ENCODE measurements at places on chromosomes 13 and 19.

GRCh38 chr13:54742984-54743383 lies 1714.4 kb downstream of the OLFM4 start:
- DNase-seq: no peak

- no peak for DNase-seq
Observed at GRCh38 chr19:6587093-6587820, 3.7 kb downstream of the CD70 start.

GRCh38 chr13:63737418-63737817 lies 2321.8 kb upstream of the PCDH20 start:
- no peak for DNase-seq

- no peak for DNase-seq
Observed at GRCh38 chr19:34165295-34165738, 7.0 kb upstream of the LSM14A start.

- no peak for DNase-seq
Observed at GRCh38 chr19:41923045-41923788, 5.0 kb downstream of the ERFL start.

DNA sequence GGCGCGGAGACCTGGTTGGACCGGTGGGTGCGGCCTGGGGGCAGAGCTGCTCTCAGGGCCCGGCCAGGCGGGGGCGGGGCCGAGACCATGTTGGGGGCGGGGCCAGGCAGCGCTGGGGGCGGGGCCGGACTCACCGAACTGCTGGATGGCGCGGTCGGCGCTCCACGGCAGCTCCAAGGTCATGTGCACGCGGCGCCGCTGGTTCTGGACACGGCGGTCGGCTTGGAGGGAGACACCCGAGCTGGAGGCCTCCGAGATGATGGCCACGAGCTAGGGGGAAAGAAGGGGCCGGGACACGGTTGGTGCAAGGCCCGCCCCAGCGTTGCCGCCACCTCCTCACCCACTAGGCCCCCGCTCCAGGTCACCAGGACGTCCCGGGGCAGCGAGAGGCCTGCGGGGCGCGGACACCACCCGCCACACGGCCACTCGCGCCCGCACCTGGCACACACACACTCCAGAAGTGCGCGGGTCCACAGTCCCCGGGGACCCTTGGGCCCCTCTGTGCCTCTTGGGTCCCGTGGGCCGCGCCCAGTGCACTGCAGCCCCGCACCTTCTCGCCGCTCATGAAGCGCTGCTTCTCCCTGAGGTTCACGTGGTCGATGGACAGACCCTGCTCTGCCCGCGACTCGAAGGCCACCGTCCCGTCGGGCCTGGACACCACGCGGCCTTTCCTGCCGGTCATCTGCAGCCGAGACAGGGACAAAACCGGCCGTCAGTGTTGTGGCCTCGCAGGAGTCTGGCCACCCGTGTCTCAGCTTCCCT lies 8.7 kb downstream of the GPX4 start:
- DNase-seq: no peak

- DNase-seq: no peak
Observed at GRCh38 chr19:45040059-45040771, 1.4 kb downstream of the CLASRP start.

DNA sequence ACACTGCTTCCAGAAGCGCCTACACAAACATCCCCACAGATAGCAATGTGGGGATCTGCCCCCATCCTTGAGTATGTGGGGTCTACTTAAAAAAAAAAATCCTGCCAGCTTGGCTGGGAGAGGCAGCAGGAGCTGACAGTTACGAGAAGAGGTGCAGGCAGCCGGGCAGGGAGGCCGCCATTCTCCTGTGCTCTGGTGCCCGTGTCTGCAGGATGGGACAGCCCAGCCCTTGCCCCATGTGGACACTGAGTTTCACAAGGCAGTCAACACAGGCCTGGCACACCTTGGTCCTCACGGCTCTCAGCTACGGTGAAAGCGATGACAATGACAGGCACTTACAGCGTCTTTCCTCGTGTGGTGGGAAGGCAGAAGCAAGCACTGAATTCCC lies 24.0 kb downstream of the MPND start:
- no peak for DNase-seq

GRCh38 chr13:21526707-21527540 lies 67.8 kb upstream of the ZDHHC20 start:
- no peak for DNase-seq

DNA sequence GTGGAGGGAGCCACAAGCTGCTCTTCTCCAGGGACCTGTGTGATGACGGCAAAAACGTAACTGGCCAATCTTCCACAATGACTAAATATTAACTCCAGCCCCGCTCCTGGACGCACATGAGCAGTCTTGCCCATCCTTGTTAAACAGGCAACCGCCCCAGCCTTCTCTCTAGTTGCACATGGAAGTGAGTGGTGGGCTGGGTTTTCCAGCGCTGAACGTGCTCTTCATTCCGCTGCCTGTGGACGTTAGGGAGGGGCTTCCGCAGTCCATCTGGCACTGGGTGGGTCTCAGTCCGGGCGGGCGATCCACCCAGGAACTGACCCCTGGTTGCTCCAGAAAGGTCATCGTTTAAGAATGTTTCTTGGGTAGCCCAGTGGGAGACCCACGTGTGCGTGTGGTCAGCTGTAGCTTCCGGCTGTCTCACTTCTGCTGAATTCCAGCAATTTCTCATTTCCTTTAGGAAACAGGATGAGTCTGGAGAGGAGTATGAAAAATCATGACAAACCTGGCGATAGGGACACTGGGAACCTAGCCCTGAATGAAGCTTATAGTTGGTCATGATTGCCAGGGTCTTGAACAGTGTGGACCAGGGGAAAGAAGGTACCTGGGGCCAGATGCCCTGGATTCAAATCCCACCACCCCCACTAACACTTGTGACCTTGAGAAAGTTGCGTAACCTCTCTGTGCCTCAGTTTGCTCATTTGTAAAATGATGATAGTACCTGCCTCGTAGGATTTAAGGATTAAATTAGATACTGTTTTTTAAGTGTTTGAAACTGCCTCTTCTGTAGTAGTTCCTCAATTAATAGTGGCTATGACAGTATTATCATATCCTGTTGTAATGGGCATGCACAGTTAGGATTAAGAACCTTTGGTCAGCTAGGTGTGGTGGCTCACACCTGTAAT lies 92.6 kb downstream of the SIPA1L3 start:
- no peak for DNase-seq

DNA sequence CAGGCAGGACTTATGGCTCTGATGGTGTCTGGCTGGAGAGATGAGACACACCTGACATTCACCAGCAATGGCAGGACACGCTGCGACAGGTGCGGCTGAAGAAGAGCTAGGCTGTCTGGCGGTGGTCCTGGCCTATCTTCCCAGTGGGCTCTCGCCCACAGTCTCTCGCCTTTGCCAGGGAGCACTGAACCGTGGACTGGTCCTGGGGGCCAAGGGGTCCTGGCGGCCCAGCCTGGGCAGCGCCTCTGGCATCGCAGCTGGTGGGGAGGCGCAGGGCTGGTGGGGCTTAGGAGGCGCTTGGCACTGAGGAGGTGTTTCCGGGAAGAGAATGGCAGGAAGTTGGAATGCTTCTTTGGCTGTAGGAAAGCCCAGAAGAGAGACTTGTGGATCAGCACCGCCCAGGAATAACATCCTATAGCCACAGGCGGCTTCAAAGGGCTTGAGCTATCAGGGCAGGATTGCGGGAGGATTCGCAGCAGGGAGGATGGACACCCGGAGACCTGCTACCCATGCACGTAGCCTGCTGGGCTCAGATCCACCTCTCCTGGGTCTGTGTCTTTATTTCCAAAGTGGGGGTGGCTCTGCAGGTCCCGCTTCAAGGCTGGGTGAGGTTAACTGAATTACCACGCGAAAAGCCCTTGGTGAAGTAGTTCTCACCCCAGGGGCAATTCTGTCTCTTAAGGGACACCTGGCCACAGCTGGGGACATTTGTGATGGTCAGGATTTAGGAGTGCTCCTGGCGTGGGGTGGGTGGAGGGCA lies 14.6 kb downstream of the KDM4B start:
- no peak for DNase-seq

DNA sequence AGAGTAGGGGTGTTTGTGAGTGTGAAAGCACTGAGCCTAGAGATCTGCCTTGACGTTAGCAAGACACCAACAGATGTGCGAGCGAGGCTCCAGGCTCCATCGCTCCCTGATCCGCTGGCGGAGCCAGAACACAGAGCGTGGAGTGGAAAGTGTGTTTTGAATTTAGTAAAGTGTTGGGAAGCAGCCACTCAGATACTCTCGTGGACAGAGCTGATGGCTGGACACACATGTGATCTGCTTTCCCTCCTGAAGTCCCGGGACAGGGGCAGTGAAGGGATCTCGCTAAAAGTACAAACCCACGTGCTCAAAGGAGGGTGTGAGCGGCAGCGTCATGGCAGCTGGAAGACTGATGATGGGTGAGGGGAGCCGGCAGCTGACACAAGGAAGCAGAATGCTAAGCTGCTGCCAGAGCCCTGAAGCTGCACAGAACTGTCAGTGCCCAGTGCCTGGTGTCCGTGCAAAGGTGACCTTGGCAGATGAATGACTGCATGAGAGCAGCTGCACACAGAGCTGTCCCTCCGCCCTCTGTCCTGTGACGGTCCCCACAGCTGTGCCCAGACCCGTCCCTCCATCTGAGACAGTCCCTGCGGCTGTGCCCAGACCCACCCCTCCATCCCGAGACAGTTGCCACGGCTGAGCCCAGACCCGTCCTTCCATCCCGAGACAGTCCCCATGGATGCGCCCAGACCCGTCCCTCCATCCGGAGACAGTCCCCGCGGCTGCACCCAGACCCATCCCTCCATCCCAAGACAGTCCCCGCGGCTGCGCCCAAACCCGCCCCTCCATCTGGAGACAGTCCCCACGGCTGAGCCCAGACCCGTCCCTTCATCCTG lies 29.6 kb upstream of the TMEM255B start:
- DNase-seq: no peak

DNA sequence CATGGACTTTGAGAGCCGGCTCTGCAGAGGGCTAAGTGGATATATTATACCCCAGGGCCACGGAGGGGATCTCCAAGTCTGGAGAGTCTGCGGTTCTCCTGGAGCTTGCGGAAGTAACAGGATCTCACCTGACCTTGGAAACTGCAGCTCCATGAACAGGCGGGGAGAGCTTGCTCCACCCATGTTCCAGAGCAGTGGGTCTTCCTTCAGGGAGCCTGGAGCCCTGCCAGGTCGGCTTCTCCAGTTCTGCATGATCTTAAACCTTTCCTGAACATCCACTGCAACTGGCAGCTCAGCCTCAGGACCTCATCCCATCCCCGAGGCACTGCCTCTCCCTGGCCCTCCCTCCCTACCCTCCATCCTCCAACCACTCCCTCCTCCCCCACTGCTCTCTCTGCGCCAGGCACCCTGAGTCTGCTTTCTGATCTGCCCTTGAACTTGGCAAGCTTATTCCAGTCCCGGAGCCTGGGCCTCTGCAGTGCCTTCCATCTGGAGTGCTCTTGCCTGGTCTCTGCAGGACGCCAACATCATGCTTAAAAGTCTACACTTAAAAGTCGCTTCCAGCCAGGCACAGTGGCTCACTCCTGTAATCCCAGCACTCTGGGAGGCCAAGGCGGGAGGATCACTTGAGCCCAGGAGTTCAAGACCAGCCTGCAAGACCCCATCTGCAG lies 13.2 kb downstream of the ATCAY start:
- no peak for DNase-seq

- peak; percentile 1 for DNase-seq
Observed at GRCh38 chr19:58059003-58059670, at the start of gene ZNF135. Gene ZNF135 (plus strand): TSS chr19:58059282. CDS start chr19:58060003, 721 bp downstream.

DNA sequence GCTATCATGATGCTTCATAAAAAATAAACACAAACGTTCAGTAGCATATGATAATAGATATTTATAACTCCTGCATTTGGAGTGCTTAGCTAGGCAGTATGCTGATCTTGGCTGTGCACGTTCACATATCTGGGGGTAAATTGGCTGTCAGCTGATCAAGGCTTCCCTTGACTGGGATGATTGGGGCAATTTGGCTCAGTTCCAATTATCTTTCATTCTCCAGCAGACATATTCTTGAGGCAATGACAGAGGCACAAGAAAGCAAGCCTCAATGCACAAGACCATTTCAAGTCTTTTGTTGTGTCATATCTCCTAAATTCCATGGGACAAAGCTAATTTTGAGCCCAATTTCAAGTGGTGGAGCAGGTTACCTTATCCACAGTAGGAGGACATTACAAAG lies 142.0 kb downstream of the DLEU7 start:
- no peak for DNase-seq

DNA sequence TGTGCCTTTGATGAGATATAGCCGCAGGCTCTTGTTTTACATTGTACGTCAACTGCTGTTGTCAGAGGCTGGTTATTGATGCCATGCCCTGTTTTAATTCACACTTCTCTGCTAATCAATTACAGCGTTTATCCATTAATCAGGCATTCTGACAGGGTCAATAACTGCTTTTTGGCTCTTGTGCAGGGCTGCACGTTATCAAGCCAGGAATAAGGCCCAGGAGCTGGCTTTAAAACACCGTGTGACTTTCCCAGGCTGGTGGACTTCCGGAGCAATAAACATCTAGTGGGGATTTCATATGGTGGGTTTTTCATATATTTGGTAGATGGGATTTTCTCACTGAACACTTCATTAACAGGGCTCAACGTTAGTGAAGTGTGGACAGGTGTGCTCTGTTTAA lies 221.7 kb downstream of the TM9SF2 start:
- no peak for DNase-seq

DNA sequence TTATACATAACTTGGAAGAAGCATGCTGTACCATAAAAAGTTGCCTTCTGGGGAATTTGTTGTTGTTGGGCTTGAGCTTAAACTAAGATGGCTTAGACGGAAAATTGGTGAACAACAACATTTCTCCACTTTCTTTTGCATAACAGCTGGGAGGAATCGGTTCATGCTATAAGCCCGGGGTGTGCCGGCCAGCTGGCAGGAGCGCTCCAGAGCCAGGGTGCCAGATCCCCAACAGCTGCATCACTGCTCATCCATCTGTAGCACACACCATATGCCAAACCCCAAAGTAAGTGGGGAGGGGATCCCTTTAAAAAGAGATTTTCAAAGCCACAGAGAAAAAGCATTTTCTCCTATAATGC lies 419.5 kb upstream of the ARGLU1 start:
- DNase-seq: no peak

- no peak for DNase-seq
Observed at GRCh38 chr13:35832551-35832950, 298.6 kb downstream of the DCLK1 start.

DNA sequence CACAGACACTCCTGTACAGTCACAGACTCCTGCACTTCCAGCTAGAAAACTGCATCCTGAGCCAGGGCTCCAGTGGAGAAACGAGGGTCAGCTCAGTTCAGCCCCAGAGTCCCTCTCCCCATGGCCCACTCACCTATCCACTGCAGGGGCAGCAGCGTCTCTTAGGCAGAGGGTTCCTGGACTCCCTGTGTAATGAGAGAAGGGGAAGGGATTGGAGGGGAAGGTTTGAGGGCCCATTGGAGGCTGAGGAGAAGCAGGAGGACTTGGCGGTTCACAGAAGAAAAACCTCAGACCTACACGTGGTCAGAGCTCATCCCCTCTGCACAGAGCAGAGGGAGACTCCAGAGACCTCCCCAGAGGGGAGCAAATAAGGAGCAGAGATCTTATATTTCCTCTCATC lies 9.2 kb upstream of the CEACAM18 start:
- no peak for DNase-seq

GRCh38 chr13:113567681-113568080 lies 16.9 kb upstream of the TFDP1 start:
- no peak for DNase-seq

DNA sequence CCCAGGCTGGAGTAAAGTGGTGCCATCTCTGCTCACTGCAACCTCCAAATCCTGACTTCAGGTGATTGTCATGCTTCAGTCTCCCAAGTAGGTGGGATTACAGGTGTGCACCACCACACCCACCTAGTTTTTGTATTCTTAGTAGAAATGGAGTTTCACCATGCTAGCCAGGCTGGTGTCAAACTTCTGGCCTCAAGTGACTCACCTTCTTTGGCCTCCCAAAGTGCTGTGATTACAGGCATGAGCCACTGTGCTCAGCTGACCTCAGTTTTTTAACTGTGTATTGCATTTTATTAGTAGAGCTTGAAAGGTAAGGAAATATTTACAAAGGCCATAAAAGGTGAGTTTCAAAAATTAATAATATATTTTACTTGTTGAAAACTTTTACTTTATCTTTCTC lies 2.3 kb downstream of the ZNF726 start:
- no peak for DNase-seq

All from activated CD4-positive, alpha-beta T cell treated with anti-CD3 and anti-CD28 coated beads, Interleukin-2, Interleukin-4, amounts not matched to agents 100 ng/mL and 50 ng/mL, durations not matched to agents 16 hours and 8 hours (primary cell).